Occipital lobe (tissue), 3 donors: ENCODE measurements at places on chromosomes 3 and 15.

DNA sequence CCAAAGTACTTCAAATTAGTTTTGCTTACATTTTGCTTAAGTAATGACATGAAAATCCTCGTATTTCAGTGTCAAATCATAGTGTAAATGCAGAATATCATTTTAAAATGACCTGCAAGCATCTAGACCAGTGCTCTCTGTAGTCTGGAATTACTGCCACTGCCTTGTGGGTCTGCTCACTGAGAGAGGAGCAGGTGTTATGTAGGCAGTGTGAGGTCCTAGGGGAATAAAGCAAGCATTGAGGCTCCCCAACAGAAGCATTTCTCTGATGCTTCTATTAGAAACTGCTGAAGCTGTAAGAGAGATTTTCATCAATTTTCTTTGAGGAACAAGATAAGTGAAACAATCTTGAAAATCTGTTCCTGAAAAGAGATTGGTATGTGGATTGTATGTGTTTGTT, 253.2 kb downstream of the BBX start:
- DNase-seq, result no peak

DNA sequence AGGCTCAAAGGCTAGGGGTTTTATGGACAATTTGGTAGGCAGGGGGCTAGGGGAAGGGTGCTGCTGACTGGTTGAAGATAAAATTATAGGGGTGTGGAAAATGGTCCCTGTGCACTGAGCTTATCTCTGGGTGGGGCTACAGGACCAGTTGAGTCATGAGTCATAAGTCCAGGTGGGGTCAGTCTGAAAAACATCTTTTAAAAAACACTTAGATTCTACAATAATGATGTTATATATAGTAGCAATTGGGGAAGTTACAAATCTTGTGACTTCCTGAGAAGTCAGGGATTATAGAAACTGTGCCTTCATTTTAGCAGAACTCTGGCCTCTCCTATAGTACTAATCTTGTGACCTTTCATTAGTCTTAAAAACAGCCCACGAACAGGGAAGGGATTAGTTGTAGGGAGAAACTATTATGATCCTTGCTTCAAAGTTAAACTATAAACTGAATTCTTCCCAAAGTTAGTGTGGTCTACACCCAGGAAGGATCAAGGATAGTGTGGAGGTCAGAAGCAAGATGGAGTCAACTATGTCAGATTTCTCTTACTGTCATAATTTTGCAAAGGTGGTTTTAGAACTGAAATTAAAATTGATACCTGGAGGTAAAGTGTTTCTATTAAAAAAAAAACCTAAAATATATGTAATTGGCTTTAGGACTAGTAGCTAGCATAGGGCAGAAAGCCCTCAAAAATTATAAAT, 130.1 kb downstream of the P2RY1 start:
- DNase-seq, result no peak

- no peak for DNase-seq
Measured at GRCh38 chr3:176872771-176873209, 324.5 kb downstream of the TBL1XR1 start.

- no peak for DNase-seq
Measured at GRCh38 chr15:80635953-80636352, 59.2 kb upstream of the ABHD17C start.

DNA sequence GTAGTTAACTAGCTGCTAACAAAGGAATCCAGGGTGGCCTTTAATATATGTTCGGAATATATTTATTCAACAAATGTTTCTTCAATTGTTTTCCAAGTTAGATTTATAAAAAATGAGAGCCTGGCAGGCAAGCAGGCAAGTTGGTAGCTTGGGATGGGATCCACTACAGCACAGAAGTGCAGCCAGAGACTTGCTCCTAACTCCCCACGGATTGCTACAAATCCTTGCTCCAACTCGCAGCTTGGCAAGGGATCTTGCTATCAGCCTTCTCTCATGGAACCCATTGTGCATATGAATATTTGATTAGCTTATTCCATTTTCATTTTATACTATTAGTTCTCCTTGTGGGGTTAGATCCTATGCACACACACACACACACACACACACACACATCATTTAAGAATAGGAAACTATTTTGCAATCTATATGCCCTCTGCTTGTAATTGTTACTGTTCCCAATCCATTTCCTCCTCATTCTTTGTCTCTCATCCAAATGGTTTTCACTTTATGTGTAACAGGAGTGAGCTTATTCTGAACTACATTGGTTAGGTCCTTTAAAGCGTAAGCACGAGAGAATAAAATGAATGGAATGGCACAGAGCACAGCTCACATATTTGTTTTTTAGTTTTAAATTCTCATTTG, 505.6 kb downstream of the LPP start:
- DNase-seq, result no peak

- no peak for DNase-seq
Measured at GRCh38 chr3:102084704-102085103, 235.4 kb downstream of the NFKBIZ start.

DNA sequence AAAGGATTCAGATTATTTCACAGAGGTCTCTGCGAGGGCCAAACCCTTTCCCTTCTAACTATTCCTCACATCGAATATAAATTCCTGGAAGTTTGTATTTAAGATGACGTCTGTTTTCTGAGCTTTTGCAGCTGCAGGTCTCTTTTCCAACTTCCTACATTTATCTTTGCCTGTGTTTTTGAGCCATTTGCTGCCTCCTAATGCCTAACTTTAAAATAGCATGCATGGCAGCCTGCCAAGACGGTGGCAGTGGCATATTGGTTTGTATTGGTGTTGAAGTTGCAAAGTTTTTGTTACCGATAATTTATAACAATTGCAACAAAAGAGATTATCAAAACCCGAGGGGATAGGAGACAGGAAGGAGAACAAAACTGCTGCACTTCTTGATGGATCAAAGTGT, 187.1 kb upstream of the DNAJC19 start:
- DNase-seq, result peak; percentile 12

DNA sequence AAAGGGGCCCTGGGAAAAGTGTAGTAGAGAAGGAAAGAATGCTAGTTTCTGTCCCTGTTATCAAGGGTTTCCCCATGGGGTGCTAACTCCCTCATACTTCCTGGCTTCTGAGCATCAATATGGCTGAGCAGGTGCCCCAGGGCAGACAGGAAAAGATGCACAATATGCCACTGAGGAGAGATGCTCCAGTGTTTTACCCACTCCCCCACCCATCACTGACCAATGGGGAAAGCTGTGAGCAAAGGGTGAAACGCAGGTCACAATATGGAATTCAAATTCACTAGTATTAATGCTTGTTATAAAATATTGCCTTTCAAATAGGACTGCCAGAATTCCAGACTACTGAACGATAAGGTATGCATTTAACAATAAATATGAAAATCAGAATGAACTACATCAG, 187.5 kb upstream of the CTNNB1 start:
- no peak for DNase-seq

DNA sequence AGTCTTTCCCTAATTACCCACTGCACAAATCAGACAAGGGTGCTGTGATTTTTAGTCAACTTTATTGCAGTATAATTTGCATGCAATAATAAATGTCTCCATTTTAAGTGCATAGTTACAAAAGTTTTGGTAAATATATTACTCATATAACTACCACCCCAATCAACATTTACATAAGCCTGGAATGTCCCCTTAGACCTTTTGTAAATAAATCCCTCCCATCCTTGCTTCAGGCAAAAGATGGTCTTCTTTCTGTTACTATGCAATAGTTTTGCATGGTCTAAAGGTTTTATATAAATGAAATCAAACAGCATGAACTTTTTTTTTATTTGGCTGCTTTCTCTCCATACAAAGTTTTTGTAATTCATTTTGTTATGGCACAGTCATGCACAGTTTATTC, 235.4 kb downstream of the PYDC2 start:
- DNase-seq, result no peak

DNA sequence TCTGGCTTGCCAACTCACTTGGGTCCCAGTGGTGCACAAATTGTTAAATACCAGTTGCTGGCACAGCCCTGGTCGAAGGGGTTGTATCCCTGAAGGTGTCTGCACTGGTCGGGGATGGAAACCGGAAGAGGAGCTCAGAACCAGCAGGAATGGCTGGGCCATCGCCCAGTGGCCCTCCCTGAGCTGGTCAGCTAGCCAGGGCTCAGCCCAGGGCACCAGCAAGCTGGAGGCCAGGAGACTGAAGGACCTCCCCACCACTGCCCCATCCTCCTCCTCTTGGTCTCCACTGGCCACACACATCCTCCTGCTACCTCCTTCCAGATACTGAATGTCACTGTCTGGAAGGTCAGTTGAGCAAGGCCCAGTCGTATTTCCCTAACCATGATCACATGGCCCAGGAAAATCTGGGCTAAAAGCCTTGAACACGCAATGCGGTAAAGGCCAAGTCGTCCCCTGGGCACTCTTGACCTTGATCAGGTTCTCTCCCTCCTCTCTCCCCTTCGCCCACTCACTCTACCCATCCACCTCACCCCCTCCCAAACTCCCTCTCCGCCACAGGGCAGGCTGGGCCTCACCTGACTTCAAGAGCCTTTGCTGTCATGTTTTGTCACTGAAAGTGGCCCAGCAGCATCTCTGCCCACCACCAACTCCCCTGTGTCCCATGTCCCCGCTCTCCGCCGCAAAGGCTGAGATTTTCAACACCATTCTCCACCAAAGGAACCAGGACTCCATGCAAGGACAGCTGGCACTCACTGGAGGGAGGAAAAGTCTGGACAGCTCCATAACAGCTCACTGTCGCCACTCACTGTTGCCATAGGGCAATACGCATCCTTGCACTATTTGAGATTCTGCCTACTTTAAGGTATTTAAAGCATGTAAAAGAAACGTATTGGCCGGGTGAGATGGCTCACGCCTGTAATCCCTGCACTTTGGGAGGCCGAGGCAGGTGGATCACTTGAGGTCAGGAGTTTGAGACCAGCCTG, 12.1 kb downstream of the ZDHHC19 start:
- DNase-seq, result no peak

DNA sequence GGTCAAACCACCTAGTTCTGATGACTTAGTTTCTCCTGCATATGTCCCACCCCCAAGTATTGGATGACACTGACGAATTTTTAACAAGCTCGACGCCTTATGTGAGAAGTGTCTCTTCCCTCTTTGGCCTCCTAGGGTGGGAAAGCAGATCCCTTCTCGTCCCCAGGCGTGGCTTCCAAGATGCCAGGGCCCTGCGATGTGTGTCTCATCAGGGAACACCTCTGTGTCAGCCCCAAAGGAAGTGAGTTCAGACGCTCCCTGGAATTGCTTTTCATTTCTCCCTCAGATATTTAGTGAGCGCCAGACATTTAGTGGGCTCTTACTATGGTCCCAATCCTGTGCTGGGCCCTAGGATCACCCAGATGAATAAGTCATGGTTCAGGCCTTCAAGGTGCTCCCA, 212.7 kb upstream of the NR2E3 start:
- DNase-seq, result no peak

DNA sequence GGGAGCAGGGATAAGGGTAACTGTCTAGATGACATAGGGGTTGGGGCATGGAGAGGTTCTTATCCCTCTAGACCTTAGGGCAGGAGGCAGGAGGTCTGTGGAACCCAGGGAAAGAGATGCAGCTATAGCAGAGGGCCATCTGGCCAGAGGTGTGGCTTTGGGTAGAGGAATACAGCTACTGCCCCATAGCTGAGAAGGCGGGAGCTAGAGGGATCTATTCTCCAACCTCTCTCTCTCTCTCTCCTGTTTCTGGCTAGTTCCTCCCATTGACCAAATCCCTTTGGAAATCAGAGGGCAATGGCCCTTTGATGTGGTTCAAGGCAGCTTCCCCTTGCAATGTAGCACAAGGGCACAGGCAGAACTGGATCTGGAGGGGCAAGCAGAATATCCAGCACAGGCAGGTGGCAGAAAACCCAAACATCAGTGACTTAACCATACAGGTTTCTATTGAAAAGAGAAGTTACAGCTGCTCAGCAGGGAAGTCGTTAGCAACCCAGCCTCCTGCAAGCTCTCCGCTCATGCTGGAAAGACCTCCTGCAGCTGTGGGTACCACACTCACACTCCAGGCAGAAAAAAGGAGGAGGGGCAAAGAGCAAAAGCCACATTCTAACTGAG, 22.3 kb upstream of the LMOD3 start:
- no peak for DNase-seq

- DNase-seq, result no peak
Measured at GRCh38 chr3:104291878-104292277, 1074.8 kb upstream of the ALCAM start.

GRCh38 chr15:56844471-56844870, 74.0 kb upstream of the TCF12 start:
- DNase-seq, result no peak

DNA sequence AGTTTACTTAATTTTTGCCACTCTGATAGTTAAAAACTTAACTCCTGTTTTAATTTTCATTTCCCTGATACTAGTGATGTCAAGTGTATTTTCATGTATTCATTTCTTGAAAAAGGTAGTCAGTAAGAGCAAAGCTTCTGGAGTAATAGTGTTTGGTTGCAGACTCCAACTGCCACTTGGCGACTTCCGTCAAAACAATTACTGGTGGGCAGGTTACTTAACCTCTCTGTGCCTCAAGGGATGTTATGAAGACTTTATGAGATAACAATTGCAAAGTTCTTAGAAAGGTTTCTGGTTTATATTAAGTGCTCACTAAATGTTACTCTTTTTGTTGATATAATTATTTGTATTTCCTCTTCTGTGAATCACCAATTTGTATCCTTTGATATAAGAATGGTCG, 129.7 kb downstream of the NFKBIZ start:
- DNase-seq, result no peak

DNA sequence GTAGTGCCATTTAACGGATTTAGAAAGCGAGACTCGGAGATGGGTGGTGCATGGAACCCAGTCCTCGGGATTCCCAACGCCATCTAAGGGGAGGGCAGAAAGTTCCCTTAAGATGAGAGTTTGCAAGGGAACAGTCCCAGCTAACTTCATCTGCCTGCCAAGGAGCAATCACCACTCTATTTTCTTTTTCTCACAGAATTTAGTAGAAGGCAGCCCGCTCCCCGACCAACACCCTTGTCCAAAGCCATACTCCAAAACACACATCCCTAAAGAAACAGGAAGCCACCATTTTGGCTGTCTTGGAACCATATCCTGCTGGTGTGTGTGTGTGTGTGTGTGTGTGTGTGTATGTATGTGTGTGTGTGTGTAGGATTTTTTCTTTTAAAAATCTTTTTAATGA, 7.1 kb upstream of the FGD5 start:
- DNase-seq, result no peak

DNA sequence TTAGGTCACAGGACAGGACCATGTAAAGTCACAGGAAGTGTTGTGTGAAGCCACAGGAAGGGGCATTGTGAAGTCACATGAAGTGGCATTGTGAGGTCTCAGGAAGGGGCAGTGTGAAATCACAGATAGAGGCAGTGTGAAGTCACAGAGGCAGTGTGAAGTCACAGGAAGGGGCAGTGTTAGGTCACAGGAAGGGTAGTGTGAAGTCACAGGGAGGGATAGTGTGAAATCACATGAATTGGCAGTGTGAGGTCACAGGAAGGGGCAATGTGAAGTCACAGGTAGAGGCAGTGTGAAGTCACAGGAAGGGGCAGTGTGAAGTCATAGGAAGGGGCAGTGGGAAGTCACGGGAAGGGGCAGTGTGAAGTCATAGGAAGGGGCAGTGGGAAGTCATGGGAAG, 37.9 kb downstream of the GASK1A start:
- no peak for DNase-seq
